ENCODE measurements at places on chromosomes 2 and 18. TPM values are rescaled to one million over a fixed set of nuclear protein-coding genes. Genes with fewer than 3 reads are reported as not detected.

RND3 gene
- polyA plus RNA-seq: 62.1 TPM

TGFA gene
- polyA plus RNA-seq: 3.8 TPM

UGT1A7 gene
- polyA plus RNA-seq: not detected

CHMP3 gene
- 156 TPM for polyA plus RNA-seq

M1AP gene
- polyA plus RNA-seq: not detected

SLC16A14 gene
- 3.4 TPM for polyA plus RNA-seq

CTAGE1 gene
- polyA plus RNA-seq: not detected

TNFRSF11A gene
- 2.6 TPM for polyA plus RNA-seq

FOXD4L1 gene
- 1.9 TPM for polyA plus RNA-seq

GRCh38 chr2:39851251-39851650 lies 72.2 kb upstream of the THUMPD2 start:
- no peak for DNase-seq

- DNase-seq: peak; percentile 69
Measured at GRCh38 chr2:176637486-176638166, 368.4 kb downstream of the MTX2 start.

GRCh38 chr2:118473846-118474540 lies 373.5 kb downstream of the EN1 start:
- DNase-seq: no peak

DNA sequence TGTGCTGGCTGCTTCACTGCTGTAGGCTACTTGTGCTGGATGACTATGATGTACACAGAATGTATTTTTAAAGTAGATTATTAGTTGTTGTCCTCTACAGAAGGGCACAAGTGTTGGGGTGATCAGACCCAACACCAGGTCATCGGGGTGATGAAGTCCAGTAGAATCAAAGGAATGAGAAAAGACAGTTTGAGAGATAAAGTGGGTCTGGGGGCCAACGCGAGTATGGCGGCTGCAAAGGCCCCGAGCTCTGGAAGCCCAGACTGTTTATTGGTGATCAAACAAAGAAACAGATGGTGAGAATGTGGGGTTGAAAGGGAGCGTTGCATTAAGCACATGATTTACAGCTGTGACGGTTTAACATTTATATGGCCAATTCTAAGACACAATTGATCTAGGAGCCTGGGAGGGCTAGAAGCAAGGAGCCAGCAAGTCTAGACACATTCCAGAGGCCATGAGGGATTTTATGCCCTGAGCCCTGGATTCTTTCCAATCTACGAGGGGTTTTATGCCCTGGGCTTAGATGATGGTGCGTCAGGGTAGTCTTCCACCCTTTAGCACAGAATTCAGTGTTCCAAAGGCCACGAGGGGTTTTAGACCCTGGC lies 153.5 kb downstream of the AGPS start:
- DNase-seq: no peak

DNA sequence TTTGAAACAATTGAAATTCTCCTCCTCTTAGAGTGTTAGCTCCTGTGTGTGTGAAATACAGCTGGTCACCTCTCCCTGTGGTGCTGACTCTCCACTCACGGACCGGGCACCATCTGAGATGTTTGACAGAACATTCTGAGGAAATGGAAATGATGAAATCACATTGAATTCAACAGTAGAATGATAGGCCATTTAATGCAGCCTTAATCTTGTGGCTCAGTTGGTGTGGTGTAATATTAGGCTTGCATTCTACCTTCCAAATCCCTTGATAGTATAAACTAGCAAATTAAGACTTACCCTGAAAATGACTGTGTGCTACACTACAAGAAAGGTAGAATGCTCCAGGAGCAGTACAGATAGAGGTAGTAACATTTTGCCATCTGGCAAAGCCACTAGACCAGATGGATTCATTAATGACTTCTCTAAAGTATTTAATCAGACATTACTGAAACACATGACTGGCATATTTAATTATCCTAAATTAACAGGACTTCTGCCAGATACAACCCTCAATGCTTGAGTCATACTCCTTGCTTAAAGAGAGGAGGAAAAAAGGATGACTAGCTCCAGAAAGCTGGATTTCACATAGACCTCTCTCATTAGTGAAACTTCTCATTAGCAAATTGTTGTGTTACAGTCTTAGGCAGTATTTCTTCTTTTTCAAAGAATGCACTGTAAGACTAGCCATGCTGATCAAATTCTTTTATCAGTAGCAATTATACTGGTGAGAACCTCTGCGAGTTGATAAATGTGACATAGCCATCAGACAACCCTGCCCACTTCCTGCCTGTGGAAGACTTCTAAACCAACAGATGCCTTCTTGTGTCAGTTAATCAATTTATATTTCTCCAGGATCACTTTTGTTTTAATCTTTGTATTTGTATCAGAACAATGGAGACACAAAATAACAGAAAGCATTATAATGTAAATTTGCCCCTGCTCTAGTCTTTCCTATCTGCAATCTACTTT lies 80.6 kb downstream of the EML6 start:
- no peak for DNase-seq

GRCh38 chr2:159531475-159531874 lies 84.9 kb downstream of the BAZ2B start:
- DNase-seq: no peak

DNA sequence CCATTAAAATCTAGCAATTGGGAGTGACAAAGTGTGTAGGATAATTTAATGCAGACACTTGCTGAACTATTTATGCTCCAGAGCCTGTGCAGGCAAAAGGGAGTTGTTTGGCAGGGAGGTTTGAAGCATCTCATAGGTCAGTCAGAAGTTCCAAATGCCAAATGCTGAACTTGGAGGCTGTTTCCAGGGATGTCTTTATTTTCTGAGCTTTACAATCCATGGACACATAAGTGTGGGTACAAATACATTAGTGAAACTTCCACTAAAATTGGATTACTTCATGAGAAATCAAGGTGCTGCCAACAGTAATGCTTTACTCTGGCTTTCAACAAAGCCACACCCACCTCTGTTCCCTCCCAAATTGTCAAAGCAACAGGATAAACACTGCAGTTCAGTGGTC lies 422.1 kb upstream of the SETBP1 start:
- DNase-seq: peak; percentile 20

DNA sequence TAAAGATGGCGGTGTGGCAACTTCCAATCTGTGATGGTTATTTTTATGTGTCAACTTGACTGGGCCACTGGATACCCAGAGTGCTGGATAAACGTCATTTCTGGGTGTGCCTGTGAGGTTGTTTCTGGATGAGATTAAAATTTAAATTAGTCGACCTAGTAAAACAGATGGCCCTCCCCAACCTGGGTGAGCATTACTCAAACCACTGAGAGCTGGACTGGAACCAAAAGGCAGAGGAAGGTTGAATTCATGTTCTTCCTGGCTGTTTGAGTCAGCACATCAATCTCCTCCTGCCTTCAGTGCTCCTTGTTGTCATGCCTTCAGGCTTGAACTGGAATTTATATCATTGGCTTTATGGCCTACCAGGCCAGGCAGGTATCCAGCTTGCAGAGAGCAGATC lies 190.8 kb upstream of the RGPD4 start:
- no peak for DNase-seq

DNA sequence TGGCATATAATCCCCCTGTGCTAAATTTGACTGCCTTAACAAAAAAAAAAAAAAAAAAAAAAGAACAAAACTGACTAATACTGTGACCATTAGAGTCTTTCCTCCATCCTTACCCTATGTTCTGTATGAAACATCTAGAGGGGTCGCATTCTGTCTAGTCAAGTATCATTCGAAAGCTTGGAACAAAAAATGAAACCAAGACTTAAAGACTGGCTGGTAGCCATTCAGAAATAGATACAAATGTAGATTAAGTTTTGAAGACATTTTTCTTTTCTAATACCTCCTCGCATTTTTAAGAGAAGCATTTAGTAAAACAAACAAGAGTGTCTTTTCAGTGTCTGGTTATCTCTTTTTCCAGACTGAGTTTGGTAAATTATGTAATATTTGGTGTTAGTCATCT lies 66.7 kb downstream of the SPATS2L start:
- no peak for DNase-seq

DNA sequence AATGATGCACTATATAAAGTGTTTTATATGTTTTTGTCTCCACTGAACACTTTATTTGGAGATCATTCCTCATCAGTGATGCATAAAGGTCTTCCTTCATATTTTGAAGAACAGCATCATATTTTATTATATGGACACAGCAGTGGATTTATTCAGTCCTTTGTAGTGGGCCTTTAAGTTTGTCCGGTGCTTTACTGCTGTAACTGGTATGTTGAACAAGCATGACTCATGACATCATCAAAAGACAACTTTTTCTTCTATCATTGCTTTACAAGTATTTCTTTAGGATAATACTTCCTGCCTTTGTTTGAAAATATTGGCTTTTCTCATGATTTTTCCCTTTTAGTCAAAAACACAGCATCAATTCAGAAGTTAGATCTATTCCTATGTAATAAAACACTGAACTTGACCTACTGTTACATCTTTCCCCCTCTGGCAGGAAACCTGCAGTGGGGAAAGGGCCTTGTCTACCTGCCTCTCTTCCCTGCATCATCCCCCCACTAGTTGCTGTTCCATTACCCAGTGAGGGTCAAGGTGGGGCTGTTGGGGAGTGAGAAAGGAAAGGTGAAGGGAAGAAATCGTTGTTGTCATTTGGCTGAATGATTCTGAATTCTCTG lies 241.2 kb downstream of the CYP26B1 start:
- DNase-seq: no peak
